GDM1 (cell line): ENCODE measurements at places on chromosomes 2 and 18.

DNA sequence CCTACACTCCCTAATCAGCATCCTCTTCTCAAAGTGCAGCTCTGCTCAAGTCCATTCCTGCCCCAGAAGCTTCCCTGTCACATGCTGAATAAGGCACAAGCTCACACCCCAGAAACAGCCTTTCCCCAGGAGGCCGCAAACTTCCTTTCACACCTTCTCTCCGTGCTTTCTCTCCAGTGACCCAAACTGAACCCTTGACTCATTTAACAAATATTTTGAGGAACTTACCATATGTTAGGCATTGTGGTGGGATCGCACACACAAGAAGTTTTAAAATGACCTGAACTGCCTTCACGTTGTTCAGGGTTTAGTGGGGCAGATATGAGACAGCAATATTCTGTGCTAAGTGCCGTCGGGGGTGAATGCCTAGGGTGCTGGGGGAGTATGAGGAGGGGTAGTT lies 161.3 kb downstream of the INSIG2 start:
- no peak for DNase-seq

- no peak for DNase-seq
Observed at GRCh38 chr2:202494300-202495229, 118.4 kb downstream of the BMPR2 start.

DNA sequence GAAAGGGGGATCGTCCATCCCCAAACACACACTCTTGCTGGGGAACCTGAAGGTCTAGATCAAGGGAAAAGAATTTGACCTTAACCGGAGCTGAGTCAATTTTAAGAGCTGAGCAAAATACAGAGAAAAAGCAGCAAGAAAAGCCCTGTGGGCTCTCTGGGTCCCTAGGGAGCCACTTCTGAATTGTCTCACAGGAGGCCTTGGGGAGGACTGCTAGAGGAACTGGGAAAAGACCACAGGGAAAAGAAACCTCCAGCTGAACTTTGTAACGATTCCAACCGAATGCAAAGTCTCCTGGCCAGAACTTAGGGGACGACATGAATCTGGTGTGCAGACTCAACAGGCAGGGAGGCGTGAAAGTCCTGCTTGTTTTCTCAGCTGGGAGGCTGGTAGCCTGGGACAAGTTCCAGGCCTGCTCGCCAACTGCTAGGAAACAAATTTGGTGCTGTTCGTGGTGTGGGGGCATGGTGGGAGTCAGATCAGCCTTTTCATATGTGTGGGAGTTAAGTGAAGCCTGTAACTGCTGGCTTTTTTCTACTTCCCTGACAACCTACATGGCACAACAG lies 644.6 kb upstream of the CNTNAP5 start:
- no peak for DNase-seq

GRCh38 chr2:27134781-27135477 lies 493 bp upstream of the PREB start:
- no peak for DNase-seq

GRCh38 chr18:73577365-73577764 lies 570.3 kb downstream of the FBXO15 start:
- DNase-seq: no peak
